ENCODE measurements at places on chromosomes 5 and 9.

DNA sequence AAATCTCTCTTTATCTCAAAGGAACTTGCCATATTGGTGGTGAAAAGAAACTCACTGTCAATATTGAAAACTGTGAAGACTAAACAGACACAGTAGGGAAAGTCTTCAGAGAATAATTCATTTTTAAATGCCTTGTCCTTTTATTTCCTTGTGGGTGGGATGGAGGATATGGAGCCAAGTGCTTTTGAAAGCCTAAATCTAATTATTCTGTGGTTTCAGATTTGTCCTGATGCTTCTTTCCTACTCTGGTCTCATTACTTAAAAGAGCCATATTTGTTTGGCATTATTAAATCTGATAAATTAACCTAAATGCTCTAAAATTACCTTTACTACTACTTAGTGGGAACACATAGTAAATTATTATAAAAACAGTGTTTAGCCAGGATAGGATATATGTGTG is 258.3 kb upstream of the EFNA5 start:
- DNase-seq, result no peak

DNA sequence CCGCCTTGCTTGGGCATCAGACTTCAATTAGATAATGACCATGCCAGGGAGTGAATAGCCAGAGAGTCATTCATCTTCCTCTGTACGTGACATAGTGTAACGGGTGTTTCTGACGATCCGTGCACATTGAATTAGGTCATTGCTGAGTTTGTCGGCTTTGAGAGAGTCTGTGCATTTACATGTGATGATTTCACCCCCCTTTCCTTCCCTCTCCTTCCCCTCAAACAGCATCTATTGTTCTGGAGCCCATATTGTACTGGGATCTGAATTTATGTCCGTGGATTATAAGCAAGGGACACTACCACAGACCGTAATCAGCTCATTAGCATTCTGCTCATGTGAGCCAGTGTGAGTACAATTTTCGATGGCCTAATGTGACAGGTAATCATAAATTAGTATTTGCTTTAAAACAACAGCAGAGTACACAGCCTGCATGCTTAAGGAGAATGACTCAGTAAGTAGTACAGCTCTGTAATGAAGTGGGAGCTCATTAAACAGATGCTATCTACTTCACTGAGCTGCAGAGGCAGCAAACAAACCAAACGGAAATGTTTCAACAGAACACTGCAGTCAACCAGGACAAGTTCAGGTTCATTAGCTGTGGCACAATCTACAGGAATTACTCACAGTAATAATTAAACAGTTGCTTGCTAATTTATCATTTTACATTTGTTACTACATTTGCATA is 302.1 kb downstream of the CSNK1G3 start:
- no peak for DNase-seq

DNA sequence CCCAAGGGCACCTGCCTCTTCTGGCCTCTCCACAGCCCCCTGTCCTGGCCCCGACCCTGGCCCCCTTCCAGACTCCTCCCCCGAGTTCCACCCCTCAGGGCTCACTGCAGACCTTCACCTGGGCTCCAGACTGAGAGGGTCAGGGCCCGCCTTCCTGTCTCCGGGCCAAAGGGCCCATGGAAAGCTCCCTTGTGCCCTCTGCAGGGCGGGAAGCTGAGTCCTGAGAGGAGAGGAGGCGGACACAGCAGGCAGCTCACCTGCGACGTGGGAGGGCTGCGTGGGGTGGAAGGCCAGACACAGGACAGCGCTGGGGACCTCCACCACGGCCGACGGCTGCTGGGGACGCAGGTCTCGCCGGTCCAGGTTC is 20.6 kb downstream of the DYNC2I2 start:
- DNase-seq, result peak; percentile 39

GRCh38 chr5:143826951-143827444 is 15.0 kb downstream of the HMHB1 start:
- DNase-seq, result no peak

GRCh38 chr9:82010711-82011110 is 22.1 kb downstream of the SPATA31D1 start:
- DNase-seq, result no peak

DNA sequence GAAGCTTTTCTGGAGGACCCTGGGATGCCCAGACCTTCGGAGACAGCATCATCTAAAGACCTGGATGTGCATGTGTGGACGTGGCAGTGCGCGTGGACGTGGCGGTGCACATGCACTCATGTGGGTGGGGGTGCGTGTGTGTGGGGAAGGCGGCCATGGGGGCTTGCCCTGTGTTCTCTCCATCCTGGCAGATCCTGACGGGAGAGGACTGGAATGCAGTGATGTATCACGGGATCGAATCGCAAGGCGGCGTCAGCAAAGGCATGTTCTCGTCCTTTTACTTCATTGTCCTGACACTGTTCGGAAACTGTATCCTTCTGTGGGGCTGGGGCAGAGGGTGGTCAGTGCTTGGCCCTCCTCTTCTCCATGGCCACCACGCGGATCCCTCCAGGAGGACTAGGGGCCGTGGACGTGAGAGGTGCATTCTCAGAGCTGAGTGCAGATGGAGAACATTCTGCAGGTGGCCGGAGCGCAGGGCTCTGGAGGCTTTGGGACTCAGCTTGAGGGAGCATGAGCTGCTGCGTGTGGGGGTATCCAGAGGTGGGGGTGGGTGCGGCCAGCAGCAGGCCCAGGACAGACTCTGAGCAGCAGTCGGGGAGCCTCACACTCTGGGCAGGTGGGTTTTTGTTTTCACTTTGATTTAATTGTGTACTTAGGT is 129.1 kb downstream of the CACNA1B start:
- DNase-seq, result no peak
